SJSA1 (cell line): ENCODE measurements at places on chromosomes 6 and 20. TPM values are rescaled to one million over a fixed set of nuclear protein-coding genes. Genes with fewer than 3 reads are reported as not detected.

DNA sequence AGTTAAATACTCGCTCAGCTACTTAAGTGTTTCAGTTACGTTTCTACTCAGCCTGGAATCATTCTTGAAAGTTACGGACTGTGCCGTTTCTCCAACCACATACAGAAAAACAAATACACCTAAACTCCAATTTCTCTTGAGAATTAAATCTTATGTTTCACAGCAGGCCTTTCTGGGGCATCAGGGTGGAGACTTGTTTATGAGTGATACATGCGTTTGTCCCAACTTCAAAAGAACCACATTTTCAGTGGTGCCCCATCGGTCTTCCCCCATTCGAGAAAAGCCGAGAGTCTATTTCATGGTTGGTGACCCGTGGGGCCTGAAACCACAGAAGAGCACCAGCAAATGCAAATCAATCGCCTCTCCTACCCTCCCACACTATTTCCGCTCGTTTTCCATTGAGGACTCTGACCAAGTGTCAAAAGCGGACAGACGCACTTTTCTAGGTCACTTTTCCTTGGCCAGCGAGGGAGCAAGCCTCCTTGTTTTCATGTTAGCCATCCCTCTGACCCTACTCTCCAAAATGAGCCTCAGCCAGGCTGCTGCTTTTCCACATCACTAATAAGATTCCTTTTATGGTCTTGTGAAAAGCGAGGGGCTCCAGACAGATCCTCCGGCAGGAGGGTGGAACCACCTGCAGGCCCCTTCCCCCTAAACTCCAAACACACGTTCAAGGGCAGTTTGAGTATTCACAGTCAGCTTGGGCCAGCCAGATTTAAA, 3.1 kb downstream of the JAG1 start:
- peaks cover 57% of the 10 kb centered on the region for H3K4me1 ChIP-seq
- peaks cover 35% of the 10 kb centered on the region for H3K36me3 ChIP-seq
- DNase-seq, result no peak
- no peaks in the 10 kb centered on the region for H3K27me3 ChIP-seq

The C6orf141 gene
- not detected in 2 replicates for total RNA-seq

The RRAGD gene
- not detected in 2 replicates for total RNA-seq

DNA sequence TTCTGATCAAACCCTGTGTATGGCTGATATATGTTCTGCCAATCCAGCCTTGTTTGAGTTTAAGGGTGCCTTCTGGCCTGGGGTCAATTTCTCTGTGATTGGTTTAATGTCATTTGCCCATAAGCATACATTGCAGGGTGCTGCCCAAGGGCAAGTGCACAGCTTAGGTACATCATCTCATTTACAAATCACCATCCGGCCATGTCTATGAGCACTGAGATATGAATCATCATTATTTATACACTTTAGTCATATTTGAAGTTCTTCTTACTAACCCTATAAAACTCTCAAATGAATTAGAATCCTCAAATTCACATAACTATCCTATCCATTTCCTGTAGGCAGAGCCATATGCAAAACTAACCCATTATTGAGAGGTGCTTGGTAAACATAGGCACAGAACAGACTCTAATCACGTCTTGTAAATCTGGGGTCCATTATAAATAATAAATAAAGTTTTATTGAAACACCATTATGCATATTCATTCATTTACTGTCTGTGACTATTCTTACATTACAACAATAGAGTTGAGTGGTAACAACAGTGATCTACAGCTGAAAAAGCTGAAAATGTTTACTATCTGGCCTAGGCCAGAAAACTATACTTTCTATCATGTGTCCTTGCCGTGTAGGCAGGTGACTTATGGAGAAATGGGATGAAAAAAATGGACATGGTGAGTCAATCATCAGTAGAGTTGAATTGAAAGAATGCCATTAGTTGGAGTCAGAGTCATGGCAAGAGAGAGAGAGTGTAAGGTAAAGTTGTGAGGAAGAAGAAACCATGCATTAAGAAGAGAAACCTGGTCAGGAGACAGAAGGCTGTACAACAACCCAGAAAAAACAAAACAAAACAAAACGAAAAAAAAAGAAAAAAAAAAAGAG, 25.0 kb downstream of the KCNQ5 start:
- H3K27me3 ChIP-seq, result no peaks in the 10 kb centered on the region
- H3K4me1 ChIP-seq, result peaks cover 22% of the 10 kb centered on the region
- H3K27ac ChIP-seq, result no peak overlapping the region
- H3K36me3 ChIP-seq, result no peaks in the 10 kb centered on the region

GRCh38 chr6:123570813-123571684, 65.7 kb downstream of the TRDN start:
- DNase-seq, result no peak
- no peak overlapping the region for H3K4me3 ChIP-seq
- no peaks in the 10 kb centered on the region for H3K27me3 ChIP-seq

The MYO6 gene
- total RNA-seq, result 6.4 and 6.7 TPM in 2 replicates

- H3K27me3 ChIP-seq, result no peaks in the 10 kb centered on the region
- H3K4me3 ChIP-seq, result no peak overlapping the region
- H3K36me3 ChIP-seq, result no peaks in the 10 kb centered on the region; the same call in 1 of the 2 replicates
Measured at GRCh38 chr20:10312111-10312510, 93.5 kb downstream of the SNAP25 start.

GRCh38 chr20:22776369-22776768, 192.0 kb upstream of the FOXA2 start:
- H3K4me1 ChIP-seq, result peaks cover 18% of the 10 kb centered on the region
- no peak overlapping the region for H3K4me3 ChIP-seq
- no peaks in the 10 kb centered on the region for H3K27me3 ChIP-seq
- peak overlapping the region; percentile 66 for H3K27ac ChIP-seq
- no peak for DNase-seq

DNA sequence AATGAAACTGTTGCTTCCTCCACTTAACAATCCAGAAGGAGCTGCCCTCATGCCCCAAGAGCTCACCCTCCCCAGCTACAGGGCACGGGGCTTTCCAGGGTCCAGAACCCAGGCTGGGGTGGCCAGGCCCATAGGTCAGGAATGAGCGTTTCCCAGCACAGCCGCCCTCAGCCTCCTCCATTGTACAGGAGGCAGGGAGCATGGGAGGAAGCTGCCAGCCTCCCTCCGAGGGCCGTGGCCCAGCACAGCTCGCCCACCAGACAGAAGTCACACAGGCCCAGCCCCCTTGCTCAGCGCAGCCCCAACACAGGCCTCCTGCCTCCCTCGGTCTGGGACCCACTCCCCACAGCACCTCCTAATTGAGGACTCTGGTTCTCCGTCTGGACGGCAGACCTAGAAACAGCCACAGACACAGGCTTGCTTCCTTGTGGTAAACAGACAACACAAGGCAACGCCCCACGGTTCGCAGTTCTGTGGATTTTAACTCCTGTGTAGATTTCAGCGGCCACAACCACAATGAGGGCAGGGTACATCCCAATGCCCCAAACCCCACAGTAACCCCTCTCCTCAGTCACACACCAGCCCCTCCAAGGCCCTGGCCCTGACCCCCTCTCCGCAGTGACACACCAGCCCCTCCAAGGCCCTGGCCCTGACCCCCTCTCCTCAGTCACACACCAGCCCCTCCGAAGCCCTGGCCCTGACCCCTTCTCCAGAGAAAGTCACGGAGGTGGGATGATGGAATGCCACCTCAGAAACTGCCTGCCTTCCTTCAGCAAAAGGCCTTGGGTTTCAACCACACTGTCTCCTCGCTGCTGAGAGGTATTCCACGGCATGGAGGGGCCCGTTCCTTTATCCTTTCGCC, 173.5 kb downstream of the DLL1 start:
- no peak overlapping the region for H3K27ac ChIP-seq
- H3K27me3 ChIP-seq, result no peaks in the 10 kb centered on the region
- H3K4me3 ChIP-seq, result no peak overlapping the region
- no peak for DNase-seq
- no peaks in the 10 kb centered on the region for H3K4me1 ChIP-seq

- no peaks in the 10 kb centered on the region for H3K36me3 ChIP-seq
- peaks cover 24% of the 10 kb centered on the region for H3K4me1 ChIP-seq
- H3K4me3 ChIP-seq, result no peak overlapping the region
- DNase-seq, result no peak
Measured at GRCh38 chr20:15925376-15925775, 647.9 kb downstream of the KIF16B start.

- H3K36me3 ChIP-seq, result no peaks in the 10 kb centered on the region
- H3K4me1 ChIP-seq, result no peaks in the 10 kb centered on the region; the same call in 1 of the 2 replicates
- no peak for DNase-seq
- H3K27ac ChIP-seq, result no peak overlapping the region
- no peak overlapping the region for H3K4me3 ChIP-seq
Measured at GRCh38 chr6:147806697-147807096, 298.2 kb downstream of the SAMD5 start.

- H3K4me1 ChIP-seq, result peaks cover 3% of the 10 kb centered on the region; the same call in 1 of the 2 replicates
Measured at GRCh38 chr6:95578106-95578410, 723 bp downstream of the MANEA start.

The NFATC2 gene
- not detected in 2 replicates for total RNA-seq

GRCh38 chr20:24938498-24938897, 10.6 kb upstream of the CST7 start:
- no peak overlapping the region for H3K4me3 ChIP-seq
- no peaks in the 10 kb centered on the region for H3K4me1 ChIP-seq
- no peak overlapping the region for H3K27ac ChIP-seq
- DNase-seq, result no peak

The ID4 gene
- 13.6 and 19.6 TPM in 2 replicates for total RNA-seq

DNA sequence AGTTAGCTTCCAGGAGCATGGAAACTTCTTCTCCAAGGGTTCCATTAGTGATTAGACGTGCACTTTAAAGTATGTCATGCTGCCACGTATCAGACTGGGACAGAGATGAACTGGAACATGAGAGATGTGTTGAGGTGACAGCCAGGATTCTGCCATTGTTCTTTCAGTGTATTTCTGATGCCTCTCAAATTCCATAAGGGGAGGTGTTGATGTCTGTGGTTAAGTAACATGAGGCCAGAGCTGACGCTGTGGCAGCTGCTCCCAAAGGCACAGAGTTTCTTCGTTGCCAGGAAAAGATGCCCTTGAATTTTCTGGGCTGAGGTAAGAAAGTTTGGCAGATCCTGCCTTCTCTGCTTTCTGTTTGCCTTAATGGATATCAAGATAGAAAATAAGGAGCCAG, 63.5 kb downstream of the TRMT6 start:
- no peaks in the 10 kb centered on the region for H3K36me3 ChIP-seq
- DNase-seq, result no peak
- H3K4me1 ChIP-seq, result peaks cover 5% of the 10 kb centered on the region; the same call in 1 of the 2 replicates
- H3K27ac ChIP-seq, result no peak overlapping the region

The POM121L2 gene
- total RNA-seq, result not detected in 2 replicates

The TMEM200A gene
- total RNA-seq, result 6.4 and 12.3 TPM in 2 replicates

DNA sequence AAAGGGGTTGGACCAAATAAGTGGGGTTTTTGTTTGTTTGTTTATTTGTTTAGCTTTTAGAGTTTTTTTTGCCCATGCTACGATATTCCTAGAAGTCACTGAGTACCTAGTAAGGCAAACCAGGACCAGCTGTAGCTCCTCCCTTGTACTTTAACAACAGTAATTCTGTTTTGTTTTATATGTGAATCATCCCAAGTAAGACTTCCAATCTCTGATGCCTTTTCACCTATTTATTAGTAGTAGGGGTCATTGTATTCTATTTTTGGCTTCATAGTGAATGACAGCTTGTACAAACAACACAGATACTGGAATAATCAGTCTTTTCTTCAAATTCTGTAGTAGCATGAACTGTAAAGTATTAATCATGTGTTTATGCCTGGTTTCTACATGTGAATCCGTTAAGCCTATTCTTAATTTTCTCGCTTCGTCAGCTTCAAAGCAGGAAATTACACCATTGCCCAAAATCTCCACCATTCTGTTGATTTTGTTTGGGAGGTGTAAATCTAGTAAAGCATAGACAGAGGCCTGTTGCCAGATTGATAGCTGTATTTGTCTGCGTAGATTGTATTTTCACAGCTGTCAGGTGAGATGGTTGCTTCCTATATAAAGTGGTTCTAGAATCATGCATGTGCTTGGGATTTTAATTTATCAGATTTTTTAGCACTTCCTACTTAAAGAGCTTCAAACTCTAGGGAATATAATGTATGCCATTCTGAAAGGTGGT, 151.5 kb upstream of the FLRT3 start:
- H3K27ac ChIP-seq, result peak overlapping the region; percentile 16
- no peak for DNase-seq
- H3K27me3 ChIP-seq, result no peaks in the 10 kb centered on the region
- H3K4me3 ChIP-seq, result no peak overlapping the region

The LTB gene
- total RNA-seq, result not detected in 2 replicates

The KLC4 gene
- 9.7 and 10.5 TPM in 2 replicates for total RNA-seq

The PACSIN1 gene
- not detected in 2 replicates for total RNA-seq

DNA sequence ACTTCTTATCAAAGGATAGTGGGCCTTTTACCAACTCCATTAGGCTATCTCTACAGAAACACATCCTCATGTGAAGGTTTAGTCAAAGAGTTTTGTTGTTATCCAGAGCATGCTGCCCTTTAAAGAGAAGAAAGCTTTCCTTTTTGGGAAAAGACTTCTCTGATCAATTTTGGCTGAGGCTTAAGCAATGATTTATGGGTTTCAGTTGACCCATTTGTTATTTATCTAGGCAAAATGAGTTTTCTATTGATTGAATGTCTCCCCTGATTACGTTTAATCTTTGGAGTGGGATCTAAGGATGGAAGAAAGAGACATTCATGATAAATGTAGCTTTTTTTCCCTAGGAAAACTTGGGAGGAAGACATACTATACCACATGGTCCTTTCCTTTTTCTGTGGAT, 326.6 kb upstream of the JAG1 start:
- no peak overlapping the region for H3K4me3 ChIP-seq
- 0 out of 2 replicates have a peak overlapping the region, but pooled peaks have one; percentile 85 for H3K27ac ChIP-seq
- DNase-seq, result no peak
- no peaks in the 10 kb centered on the region for H3K27me3 ChIP-seq
- H3K36me3 ChIP-seq, result no peaks in the 10 kb centered on the region

- H3K4me3 ChIP-seq, result no peak overlapping the region
- H3K27ac ChIP-seq, result no peak overlapping the region
- no peaks in the 10 kb centered on the region for H3K36me3 ChIP-seq
Measured at GRCh38 chr20:58883241-58883691, 30.8 kb downstream of the GNAS start.

GRCh38 chr20:46984405-46984804, 89.8 kb downstream of the EYA2 start:
- H3K4me3 ChIP-seq, result no peak overlapping the region
- no peak for DNase-seq
- no peaks in the 10 kb centered on the region for H3K4me1 ChIP-seq
- H3K36me3 ChIP-seq, result no peaks in the 10 kb centered on the region
- no peak overlapping the region for H3K27ac ChIP-seq
- peaks cover 12% of the 10 kb centered on the region; the same call in 1 of the 2 replicates for H3K27me3 ChIP-seq

DNA sequence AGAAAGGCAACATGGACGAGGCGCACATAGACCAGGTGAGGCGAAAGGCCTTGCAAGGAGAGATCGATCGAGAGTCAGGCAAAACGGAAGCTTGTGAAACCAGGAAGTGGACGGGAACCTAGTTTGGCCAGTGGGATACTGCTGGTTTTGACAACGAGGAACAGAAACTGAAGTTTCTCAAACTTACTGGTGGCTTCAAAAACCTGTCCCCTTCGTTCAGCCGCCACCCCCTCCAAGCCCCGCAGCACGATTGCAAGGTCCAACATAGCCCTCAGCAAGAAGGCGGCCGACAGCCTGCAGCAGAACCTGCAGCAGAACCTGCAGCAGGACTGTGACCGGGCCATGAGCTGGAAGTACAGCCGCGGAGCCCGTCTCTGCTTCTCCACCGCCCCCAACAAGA, 238.0 kb downstream of the KHDC1L start:
- H3K27ac ChIP-seq, result no peak overlapping the region
- no peak overlapping the region for H3K4me3 ChIP-seq
- H3K4me1 ChIP-seq, result no peaks in the 10 kb centered on the region
- H3K36me3 ChIP-seq, result no peaks in the 10 kb centered on the region
- no peaks in the 10 kb centered on the region for H3K27me3 ChIP-seq

The TMEM170B gene
- under 0.01 TPM in 1 of 2 replicates, not detected in the other for total RNA-seq
